ENCODE measurements at places on chromosomes 3 and 15. TPM values are rescaled to one million over a fixed set of nuclear protein-coding genes. Genes with fewer than 3 reads are reported as not detected.

The MYH15 gene
- total RNA-seq = 0.19 TPM

The GOLGA6D gene
- total RNA-seq = 0.05 TPM

The ABHD2 gene
- 13.7 TPM for total RNA-seq

The CRYGS gene
- total RNA-seq = 3.1 TPM

The SNRPA1 gene
- total RNA-seq = 47.7 TPM

The BCL2A1 gene
- total RNA-seq = 30.5 TPM

The FGF12 gene
- total RNA-seq = 0.19 TPM

The ZNF197 gene
- total RNA-seq = 13.2 TPM

The CD96 gene
- 80.2 TPM for total RNA-seq

- no peak for DNase-seq
These were observed 14.0 kb downstream of the AMIGO3 start for GRCh38 chr3:49705390-49705960.

GRCh38 chr3:157370867-157371266 is 65.8 kb upstream of the PTX3 start:
- no peak for DNase-seq

DNA sequence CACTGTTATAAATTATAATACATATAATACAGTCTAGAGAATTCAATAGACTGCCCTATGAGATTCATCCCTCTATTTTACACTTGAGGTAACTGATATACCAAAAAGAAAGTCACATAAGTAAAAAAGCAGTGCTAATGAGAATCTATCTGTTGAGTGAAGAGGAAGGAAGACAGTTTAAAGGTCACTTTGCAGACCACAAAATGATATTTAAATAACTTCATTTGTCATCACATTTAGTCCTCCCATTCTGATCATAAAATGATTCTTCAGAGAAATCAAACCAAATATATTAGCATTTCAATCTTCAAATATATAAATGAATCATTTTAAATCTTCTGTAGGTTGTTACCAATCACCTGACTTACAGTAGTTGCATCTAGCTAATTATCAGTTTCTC is 60.5 kb upstream of the CCDC50 start:
- no peak for DNase-seq

DNA sequence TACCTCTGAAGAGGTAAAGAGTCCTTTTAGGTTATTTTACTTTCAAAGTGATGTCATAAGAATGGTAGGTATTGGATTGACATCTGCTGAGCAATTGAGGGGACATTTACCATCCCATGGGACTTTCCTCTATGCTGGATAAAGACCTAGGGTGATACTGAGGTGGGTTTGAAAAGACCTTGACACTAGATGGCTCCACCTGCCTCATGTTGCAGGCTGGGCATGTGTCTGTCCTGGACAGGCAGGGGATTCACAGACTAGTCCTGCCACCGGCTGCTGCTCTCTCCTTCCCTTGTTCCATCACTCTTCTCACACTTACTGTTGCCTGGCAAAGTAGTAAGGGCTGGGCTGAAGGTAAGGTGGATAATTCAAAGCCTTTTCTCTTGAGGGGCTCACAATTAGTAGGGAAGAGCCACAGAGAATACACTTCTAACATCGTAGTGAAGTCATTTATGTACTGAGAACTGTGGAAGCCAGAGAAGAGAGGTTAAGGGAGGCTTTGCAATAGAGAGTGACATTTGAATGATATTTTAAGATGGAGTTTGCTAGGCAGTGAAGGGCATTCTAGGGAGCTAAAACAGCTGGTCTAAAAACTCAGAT is 27.7 kb downstream of the TRAK1 start:
- DNase-seq = peak; percentile 18

DNA sequence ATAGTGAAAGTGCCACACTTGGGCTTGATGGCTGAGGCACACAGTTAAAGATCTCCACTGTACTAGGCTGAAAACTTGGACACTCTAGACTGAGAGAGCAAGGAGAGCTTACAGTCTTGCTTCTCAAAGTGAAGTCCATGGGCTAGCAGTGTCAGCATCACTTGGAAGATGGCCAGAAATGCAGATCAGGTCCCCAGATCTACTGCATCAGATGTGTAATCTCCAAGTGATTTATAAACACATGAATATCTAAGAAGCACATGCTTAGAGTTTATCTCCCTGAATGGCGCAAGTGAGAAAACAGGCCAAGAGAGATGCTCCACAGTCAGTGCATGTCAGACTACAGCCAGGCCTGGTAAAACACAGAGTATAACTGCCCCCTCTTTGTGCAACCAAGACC is 308.6 kb downstream of the CLSTN2 start:
- DNase-seq = no peak

GRCh38 chr15:34812369-34812768 is 17.0 kb upstream of the ACTC1 start:
- no peak for DNase-seq

DNA sequence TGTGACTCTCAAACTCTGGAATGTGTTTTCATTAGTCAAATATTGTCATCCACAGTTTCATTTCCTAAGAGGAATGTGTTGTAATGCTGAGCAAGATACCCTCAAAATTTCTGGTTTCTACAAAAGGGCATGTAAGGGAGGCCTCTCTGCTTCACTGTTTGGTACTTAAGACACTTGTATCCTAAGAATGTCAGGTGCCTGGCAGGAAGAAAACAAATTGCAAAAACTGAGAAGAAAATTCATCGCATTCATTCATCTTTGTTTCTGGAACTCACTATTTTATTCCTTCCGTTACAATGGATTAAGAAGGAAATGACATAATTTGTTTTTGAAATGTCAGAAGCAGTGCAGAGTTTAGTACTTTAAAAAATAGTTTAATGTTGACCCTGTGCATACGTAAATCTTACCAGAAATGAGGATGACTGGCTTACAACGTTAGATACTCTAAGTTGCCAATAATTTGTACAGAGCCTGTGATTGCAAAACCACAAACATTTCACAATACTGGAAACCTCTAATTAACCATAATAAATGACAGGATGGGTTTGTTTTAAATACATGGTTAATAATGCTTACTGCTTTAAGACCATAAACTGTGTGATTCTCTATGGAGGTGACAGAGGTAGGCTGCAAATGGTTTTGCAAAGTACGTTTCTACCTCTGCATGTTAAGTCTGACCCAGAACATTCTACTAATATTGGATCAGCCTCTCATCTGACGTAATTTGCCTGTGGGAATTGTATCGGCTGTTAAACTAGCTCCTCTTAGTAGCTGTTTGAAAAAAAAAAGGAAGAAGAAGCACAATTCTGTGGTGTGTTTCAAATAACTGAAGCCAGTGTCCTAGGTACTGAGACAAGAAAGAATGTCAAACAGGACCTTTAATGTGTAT is 477.8 kb downstream of the RBMS3 start:
- DNase-seq = no peak

GRCh38 chr3:9786825-9787669 is 5.2 kb downstream of the TADA3 start:
- DNase-seq = no peak

DNA sequence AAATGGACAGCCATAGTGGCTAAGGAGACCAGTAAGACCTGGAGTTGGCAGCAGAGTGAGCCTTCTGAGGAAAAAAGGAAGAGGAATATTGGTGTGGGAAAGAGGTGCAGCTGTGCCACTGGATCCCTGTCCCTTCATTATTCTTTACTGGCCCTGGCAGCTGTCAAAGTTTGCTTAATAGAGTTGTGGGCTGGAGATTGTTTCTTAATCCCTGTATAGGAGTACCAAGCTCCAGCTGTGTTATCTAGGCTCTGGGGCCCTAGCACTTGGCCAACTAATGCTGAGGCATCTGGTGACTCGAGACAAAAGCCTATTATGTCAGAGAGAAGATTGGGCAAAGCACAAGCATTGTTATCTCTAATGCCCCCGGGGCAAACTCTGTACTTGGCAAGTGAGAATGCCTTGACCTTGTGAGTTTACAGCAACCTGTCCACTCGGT is 61.4 kb downstream of the ZNF609 start:
- DNase-seq = no peak

DNA sequence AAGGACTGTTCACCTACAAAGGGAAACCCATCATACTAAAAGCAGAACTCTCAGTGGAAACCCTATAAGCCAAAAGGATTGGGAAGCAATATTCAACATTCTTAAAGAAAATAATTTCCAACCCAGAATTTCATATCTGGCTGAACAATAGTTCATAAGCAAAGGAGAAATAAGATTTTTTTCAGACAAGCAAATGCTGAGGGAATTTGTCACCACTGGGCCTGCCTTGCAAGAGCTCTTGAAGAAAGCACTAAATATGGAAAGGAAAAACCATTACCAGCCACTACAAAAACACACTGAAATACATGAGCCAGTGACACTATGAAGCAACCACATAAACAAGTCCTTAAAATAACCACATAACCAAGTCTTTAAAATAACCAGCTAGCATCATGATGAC is 28.9 kb upstream of the DCBLD2 start:
- no peak for DNase-seq

GRCh38 chr3:107690522-107691138 is 167.9 kb downstream of the BBX start:
- peak; percentile 73 for DNase-seq

DNA sequence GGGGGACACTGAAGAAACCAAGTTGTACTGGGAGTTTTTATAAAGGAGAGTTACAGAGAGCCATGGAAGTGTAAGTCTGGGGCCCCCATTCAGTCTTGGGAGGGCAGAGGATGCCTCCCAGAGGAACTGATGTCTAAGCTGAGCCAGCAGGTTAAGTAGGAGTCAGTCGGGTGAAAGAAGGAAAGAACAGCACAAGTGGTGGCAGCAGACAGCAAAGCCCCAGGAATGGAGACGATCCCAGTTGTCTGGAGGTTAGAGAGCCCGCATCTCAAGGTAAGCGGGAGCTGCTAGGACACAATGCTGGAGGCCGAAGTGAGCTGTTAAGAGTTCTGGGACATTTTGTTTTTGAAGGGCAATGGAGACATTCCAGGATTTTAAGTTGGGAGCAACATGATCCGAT is 88.8 kb downstream of the TAMM41 start:
- no peak for DNase-seq

DNA sequence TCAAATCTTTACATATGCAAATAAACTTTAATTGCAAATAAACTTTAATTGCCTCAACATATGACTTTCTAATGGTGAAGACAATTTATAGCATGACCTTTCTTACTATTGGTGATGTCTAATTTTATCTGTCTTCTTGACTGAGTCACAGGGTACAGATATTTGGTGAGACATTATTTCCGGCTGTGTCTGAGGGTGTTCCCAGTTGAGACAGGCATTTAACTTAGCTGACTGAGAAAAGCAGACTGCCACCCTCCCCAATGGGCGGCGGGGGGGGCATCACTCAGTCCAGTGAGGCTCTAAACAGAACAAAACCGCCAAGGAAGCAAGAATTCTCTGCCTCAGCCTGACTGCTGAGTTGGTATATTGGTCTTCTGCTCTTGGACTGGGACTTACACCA is 160.0 kb downstream of the TBL1XR1 start:
- no peak for DNase-seq

- DNase-seq = no peak
These were observed 90.8 kb downstream of the ZPLD1 start for GRCh38 chr3:102525624-102526023.

DNA sequence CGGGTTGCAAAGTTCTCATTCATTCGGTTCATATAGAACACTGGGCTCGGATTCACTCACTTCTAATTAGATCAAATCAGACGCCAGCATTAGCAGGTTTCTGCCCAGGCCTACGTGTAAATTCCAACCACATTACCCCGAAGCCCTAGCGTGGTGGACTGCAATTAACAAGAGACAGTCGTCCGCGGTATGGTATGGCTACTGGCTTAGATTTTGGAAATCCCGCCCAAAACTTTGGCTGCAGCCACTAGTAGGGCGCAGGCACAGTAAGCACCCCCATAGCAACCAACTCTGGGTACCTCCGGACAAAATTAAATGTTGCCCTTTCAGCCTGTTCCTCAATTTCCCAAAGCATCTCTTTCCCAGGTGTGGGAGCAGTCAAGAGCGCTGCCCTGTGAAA is 771 bp downstream of the RARRES1 start:
- no peak for DNase-seq

DNA sequence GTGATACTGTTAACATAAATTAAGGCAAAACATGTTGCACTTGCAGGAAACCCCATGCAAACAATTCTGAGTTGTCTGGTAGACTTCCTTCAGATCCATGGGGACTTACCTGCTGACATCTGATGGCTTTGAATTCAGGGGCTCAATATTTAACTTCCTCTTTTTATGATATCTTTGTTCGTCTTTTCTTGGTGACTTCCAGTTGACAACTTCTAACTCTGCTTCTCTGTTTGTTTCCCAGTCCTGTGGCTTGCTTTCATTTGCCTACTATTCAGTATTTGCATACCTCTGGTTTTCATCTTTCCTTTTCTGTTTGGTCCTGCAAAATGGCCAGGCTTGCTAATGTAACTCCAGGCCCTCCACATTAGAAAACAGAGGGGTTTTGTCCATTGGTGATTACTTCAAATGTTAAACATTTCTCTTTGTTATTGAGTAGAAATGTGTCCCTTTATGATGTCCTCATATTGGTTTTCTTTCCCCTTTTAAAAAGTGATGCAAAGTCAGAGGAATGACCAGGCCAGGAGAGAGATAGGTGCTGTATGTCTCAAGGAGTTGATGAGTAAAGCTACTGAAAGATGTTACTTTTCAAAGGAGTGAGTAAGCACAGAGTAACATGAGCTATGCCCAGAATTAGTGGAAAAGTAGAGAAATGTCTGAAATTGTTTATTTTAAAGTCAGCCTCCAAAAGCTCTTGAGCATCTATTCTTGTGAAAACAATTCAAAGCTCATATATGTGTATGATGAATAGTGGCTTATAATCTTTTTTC is 335.9 kb downstream of the LPP start:
- no peak for DNase-seq

GRCh38 chr3:89802881-89803280 is 695.5 kb downstream of the EPHA3 start:
- DNase-seq = no peak

DNA sequence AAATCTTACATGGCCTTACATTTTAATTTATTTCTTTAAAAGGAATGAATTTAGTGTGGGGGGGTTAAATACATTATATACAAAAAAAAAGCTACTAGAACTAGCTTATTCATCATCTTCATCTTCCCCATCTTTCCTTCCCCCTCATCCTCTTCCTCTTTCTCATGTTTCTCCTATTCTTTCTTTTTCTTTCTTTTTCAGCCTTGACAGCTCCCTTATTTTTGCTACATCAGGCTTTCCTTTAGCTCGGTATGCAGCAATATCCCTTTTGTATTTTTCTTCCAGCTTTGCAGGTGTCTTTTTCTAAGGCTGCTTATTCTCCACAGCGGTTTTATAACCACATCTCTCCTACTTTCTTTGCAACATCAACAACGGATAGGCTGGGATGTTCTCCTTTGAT is 41.3 kb upstream of the PDE8A start:
- DNase-seq = no peak

DNA sequence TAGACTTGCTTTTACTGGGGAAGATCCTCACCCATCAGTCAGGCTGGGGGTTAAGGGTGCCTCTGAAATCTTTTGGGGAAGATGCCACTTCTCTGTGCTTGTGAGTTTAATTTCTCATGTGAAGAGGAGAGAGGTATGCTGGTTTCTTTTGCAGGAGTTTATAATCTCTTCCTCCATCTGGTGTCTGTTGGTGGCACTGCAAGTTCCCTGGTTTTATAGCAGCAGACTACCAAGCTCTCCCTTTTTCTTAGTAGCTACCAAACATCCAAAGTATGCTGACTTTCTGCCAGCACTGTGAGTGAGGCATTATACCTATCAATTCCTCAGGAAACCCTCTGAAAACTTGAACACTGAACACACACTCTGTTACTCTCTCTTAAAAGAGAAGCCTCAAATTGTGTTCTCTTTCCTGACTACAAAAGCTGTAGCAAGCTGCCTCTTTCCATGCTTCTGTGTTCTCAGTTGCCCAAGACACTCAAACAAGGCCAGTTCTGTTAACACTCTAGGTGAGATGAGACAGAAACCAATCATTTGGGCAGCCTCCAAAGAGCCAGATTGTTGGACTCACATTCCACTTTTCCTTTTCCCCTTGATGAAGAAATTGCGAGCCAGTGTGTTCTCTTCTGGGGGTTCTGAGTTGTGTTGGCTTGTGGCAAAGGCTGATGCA is 299.5 kb downstream of the GAP43 start:
- DNase-seq = no peak

All from thymus (tissue), 14 donors.